Hypothalamus (tissue), 51 donors: ENCODE measurements at places on chromosomes 7 and 10.

DNA sequence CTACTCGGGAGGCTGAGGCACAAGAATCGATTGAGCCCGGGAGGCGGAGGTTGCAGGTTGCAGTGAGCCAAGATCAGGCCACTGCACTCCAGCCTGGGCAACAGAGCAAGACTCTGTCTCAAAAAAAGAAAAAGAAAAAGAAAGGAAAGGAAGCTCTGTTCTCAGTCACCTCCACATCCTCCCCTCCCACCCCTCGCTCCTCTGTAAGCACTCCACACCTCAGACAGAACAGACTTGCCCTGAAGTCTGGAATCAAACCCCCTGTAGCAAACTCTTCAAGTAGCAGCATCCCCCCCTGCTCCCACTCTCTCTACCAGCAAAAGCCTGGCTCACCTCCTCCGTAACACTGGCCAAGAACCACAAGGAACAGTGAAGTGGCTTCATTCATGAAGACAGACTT lies 66.7 kb downstream of the PARD3 start:
- no peak for DNase-seq

GRCh38 chr10:118927321-118927720 lies 102.2 kb upstream of the NANOS1 start:
- DNase-seq = no peak

GRCh38 chr7:12815426-12815825 lies 128.0 kb downstream of the ARL4A start:
- no peak for DNase-seq

DNA sequence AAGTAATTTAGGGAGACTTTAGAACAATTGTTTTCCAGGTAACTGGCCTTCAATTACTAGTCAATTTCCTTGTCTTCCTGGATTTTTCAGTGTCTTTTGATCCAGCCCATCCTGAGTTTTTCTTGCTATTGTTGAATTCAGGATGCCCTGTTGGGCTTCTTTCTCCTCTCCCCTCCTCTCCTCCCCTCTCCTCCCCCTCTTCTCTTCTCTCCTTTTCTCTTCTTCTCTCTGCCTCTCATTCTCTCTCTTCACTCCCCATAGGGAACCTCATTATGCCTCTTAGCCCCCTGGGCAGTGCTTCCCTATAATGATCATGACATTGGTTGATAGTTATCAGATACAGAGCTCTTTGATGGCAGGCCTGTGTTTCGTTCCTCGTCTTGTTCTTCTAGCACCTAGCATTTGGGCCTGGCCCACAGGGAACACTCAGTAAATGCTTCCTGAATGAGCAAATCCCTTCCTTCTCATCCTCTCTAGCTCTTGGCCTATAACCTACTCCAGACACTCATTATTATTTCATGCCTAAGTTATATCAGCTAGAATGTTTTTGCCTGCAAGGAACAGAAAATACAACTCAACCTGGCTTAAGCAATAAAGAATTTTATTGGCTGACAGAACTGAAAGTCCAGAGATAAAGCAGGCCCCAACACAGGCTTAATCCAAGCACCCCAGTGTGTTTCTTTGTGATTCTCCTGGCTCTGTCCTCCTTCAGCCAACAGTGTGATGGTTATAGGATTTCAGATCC lies 56.8 kb downstream of the CACNB2 start:
- DNase-seq = no peak

DNA sequence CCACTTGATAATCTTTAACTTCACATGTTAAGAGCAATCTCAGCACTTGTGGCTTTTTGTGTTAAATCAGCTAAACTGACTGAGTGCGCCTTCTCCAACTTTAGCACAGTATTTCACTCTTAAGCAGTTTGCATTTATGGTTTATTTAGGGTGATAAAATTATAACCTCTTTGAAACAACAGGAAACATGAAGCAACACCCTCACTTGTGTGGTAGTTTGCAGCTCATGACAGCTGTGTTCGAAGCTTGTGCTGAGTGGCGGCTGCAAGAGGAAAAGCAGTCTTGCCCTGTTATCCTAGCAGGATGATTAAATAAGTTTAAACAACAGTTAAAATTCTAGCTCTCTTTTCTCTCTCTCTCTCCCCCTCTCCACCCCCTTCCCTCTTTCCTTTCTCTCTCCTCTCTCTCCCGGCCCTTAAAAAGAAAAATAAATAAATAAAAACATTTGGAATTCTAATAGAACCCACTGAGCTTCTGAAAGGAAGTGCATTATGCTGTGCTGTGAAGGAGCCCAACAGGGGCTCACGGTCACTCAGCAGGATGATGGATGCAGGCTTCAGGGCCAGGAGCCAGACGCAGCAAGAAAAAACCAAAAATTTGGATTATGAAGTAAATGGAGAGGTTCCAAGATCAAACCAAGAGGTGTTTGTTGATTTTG lies 25.2 kb downstream of the OGDH start:
- DNase-seq = no peak

DNA sequence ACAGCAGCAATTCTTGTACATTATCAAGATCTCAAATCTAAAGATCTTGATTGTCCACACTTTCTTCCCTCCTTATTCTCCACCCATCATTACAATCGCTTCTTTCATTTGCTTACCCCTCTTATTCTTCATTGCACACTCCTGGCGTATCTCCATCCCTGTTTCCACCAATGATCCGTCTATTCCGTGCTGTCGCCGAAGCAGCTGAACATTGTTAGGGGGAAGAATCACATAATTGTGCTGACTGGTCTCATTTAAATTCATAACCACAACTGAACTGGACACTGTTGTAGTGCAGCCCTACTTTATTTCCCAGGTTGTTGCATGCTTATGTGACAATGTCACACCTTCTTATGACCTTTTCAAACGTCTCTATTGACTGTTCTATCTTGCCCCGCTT lies 18.9 kb upstream of the NRP1 start:
- DNase-seq = no peak

DNA sequence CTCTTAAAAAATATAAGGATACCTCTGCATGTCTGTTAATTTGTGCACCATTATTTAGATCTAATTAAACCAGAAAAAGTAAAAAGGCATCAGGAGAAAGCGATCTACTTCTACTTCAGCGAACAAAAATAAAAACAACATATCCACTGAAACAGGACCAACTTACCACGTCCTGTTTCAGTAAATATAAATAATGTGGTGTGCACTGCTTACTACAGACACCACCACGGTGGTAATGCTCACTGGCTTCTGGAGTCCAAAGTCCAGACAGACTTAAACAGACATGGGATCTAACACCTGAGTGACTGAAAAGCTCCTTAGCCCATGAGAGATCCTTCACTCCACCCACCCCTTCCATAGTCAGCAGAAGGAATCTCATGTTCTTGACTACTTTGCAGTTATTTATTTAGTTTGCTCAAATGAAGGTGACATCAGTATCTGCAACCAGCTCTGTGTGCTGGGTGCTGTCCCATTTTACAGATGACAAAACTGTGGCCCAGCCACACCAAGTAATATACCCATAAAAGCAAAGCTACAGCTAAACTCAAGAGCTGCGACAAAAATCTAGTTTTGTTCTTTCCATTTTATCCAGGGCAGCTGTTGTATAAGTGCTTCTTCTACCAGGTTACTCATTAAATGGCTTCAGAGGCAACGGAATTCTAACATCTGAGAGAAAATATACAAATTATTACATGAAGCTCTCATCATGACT lies 62.1 kb upstream of the NCAPG2 start:
- no peak for DNase-seq

DNA sequence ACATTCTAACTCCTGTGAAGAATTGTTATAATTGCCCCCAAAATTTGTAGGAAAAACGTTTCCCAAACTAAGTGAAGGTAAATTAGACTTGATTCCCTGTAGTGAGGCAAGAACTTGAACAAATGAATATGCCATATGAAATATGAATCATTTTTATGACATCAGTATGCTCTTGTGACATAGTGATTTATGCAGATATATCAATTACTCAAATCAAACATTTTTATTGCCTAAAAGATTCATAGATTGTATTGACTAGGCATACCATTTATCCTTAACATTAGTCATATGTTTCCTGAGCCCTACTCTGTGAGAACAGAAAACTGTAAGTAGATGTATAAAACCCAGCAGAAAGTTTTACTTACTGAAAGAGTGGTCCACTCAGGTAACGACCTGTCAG lies 245.6 kb downstream of the MALRD1 start:
- no peak for DNase-seq

DNA sequence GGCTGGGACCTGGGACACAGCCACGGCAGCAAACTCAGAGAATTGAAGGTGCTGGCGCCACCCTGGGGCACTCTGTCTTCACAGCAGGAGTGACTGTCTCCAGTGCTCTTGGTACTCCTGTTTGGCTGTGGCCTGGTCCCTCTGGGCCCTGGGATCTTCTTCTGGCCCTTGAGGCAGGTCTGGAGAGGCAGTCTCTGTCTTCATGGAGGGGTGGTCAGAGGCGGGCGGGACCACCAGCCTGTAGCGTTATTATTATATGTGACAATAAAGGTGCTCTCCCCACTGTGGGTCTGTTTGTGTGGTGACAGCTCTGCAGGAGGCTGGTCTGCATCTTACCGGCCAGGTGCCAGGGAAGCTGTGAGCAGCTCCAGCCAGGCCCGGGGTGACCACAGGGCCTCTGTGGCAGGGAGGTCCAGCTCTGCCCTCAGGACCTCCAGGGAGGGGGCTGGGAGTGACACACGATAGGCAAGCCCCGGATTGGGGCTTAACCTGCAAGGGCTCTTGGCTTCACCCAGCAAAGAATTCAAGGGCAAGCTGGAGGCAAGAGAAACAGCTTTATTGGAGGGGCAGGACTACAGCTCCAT lies 70.3 kb downstream of the MYL10 start:
- DNase-seq = no peak

- no peak for DNase-seq
Observed at GRCh38 chr7:77862691-77863090, 64.1 kb downstream of the PHTF2 start.

GRCh38 chr10:77583527-77583926 lies 54.1 kb downstream of the KCNMA1 start:
- DNase-seq = no peak

- no peak for DNase-seq
Observed at GRCh38 chr7:22588351-22588750, 88.4 kb upstream of the STEAP1B start.

- no peak for DNase-seq
Observed at GRCh38 chr10:60096761-60097513, 190.6 kb upstream of the CCDC6 start.

DNA sequence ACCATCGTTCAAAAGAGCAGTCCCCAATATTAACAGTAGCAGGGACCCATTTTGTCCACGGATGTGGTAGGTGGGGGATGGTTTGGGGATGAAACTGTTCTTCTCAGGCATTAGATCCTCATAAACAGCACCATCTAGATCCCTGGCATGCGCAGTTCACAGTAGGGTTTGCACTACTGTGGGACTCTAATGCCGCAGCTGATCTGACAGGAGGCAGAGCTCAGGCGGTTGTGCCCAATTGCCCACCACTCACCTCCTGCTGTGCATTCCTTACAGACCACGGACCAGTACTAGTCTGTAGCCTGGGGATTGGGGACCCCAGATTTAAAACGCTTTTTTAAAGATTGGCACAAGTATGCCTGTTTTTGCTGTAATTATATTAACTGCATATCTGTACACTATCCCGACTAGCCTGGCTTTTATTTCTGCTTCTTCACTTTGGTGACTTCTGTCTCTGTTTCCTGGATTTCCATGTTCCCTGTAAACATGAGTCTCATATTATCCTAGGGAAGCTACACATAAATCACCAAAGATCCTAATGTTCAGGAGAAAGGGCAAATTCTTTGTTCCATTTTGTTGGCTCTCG lies 163.3 kb upstream of the AKR1E2 start:
- DNase-seq = no peak

DNA sequence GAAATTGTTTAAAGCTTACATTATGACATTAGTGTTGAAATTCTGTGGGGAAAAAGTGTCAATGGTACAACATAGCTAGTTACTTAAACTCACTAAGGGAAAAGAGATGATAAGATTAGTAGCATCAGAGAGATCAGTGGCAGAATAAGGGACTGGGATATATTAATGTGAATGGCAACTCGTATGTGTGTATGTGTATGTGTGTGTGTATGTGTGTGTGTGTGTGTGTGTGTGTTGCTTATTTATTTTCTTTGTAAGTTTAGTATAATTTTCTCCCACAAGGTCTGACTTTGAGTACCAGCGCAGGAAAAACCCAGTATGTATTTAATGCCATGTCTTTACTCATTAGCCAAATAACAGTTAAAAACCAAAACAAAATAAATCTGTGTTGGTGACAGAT lies 256.1 kb downstream of the ARHGAP21 start:
- DNase-seq = no peak

DNA sequence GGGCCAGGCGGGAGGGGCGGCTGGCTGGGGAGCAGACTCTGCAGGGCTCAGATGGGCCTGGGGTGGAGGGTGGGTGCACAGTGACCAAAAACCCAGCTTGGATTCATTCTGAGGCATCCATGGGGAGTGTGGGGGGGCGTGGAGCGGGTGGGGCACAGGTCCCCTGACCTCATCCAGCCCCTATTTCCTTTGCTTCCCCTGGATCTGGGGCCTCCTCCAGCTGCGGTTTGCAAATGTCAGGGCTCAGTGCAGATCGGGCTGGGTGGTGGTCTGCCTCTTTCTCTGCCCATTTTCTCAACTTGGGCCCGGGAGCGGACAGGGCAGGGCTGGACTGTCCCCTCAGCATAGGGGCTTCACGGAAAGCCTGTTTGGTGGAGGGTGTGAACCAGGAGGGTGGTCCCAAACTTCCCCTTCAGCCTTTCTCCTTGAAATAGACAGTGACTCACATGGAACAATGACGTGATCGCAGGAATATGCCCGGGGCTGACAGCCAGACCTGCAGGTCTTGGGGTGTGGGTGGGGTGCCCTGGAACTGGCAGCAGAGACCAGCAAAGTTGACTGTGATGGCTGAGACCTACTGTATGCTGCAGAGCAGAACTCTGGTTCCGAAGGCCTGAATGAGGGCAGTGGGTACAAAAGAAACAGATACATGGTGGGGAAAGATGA lies 72.9 kb upstream of the PODXL start:
- no peak for DNase-seq

- DNase-seq = no peak
Observed at GRCh38 chr10:88315755-88316154, 267.4 kb downstream of the RNLS start.
